Thoracic aorta (tissue), 2 donors: ENCODE measurements at places on chromosomes 3 and 15.

- peak overlapping the region; percentile 66 for H3K27ac ChIP-seq
- peak; percentile 37 for DNase-seq
- H3K36me3 ChIP-seq = no peaks in the 10 kb centered on the region
These were observed 173.8 kb upstream of the TLE3 start for GRCh38 chr15:70271422-70272088.

DNA sequence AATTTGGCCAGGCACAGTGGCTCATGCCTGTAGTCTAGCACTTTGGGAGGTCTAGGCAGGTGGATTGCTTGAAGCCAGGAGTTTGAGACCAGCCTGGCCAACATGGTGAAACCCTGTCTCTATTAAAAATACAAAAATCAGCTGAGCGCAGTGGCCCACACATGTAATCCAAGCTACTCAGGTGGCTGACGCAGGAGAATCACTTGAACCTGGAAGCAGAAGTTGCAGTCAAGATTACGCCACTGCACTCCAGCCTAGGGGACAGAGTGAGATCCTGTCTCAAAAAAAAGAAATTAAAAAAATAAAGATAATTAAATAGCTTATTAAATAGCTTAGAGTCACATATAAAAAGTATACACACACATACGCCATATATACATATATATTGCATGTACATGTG is 3.7 kb upstream of the TIPARP start:
- H3K27me3 ChIP-seq = no peaks in the 10 kb centered on the region
- no peak overlapping the region for H3K4me3 ChIP-seq
- no peak for DNase-seq
- no peak overlapping the region for H3K27ac ChIP-seq
- no peaks in the 10 kb centered on the region for H3K36me3 ChIP-seq

- H3K27me3 ChIP-seq = no peaks in the 10 kb centered on the region
- H3K4me1 ChIP-seq = no peaks in the 10 kb centered on the region
- no peaks in the 10 kb centered on the region for H3K36me3 ChIP-seq
- H3K27ac ChIP-seq = no peak overlapping the region
- DNase-seq = no peak
- no peak overlapping the region for H3K4me3 ChIP-seq
These were observed 25.4 kb upstream of the PSMD6 start for GRCh38 chr3:64048631-64049061.

GRCh38 chr3:37610529-37610928 is 251.2 kb upstream of the CTDSPL start:
- peaks cover 36% of the 10 kb centered on the region for H3K4me1 ChIP-seq
- no peak overlapping the region for H3K27ac ChIP-seq
- no peaks in the 10 kb centered on the region for H3K36me3 ChIP-seq
- H3K27me3 ChIP-seq = no peaks in the 10 kb centered on the region
- H3K4me3 ChIP-seq = no peak overlapping the region
- no peak for DNase-seq

DNA sequence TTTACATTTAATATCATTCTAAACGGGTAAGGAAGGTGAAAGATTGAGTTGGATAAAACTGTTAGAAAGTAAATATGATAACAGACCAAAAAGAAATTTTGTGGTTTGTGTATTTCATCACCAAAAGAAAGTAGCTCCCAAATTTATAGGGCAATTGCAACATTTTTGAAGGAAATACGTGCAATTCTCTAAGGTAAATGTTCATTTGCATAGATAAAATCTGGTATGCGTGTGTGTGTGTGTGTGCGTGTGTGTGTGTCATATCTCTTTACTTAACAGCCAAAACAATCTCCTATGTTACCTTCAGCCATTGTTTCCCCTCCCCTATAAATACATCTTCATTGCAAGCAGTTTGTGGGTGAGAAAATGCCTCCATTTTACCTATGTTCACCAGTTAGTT is 208.4 kb downstream of the TNIK start:
- H3K27ac ChIP-seq = no peak overlapping the region
- no peaks in the 10 kb centered on the region for H3K4me1 ChIP-seq
- H3K27me3 ChIP-seq = no peaks in the 10 kb centered on the region
- H3K4me3 ChIP-seq = no peak overlapping the region

- H3K4me1 ChIP-seq = peaks cover 3% of the 10 kb centered on the region
- H3K27me3 ChIP-seq = no peaks in the 10 kb centered on the region
- H3K4me3 ChIP-seq = no peak overlapping the region
- H3K36me3 ChIP-seq = no peaks in the 10 kb centered on the region
- no peak overlapping the region for H3K27ac ChIP-seq
These were observed 557.8 kb upstream of the CCDC54 start for GRCh38 chr3:106819440-106819839.

GRCh38 chr3:24529210-24529609 is 34.6 kb upstream of the THRB start:
- H3K36me3 ChIP-seq = no peaks in the 10 kb centered on the region
- H3K27ac ChIP-seq = no peak overlapping the region
- no peak overlapping the region for H3K4me3 ChIP-seq
- no peaks in the 10 kb centered on the region for H3K4me1 ChIP-seq
- H3K27me3 ChIP-seq = no peaks in the 10 kb centered on the region

DNA sequence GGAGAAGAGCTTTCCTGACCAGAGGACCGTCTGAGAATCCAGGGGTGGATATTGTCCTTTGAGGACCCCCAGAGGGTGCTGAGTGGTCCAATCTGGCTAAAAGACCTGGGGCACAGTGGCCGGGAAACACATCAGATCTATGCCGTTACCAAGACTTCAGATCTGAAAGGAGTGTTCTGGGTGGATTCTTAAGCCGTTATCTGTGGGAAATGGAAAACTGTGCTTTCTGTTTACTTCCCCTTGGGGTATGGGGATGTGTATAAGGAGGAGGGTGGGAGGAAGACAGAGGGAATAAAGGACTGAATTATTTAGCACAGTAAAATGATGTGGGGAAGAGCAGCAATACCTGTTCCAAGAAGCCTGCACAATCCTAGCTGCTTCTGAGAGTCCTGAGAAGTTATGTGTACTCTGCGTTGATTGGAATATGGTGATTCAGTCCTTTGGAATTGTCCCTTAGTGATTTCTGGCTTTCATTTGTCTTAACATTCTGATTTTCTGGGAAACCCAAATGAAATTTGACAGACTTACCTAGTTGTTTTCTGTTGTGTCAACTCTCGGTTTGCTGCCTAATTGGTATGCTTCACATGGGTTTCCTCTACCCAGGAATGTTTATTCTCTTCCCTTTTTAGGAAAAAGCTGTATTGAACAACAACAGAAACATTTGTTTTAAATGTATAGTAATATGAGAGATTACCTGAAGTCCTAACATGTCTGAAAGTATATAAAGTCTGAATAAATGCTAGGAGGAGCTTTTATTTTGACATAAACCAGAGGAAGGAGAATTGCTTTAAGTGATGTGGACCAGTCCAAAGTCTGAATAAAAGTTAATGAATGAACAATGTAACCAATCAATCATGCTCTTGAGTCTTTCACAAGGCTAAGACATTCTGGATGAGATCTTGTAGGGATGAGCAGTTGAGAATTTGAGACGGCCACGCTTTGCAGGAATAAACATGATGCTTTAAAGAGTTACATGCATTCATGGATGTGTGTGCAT is 427.1 kb upstream of the C2CD4B start:
- no peak for DNase-seq
- H3K4me3 ChIP-seq = peak overlapping the region; percentile 50
- peaks cover 22% of the 10 kb centered on the region for H3K4me1 ChIP-seq
- H3K36me3 ChIP-seq = no peaks in the 10 kb centered on the region
- H3K27me3 ChIP-seq = no peaks in the 10 kb centered on the region

DNA sequence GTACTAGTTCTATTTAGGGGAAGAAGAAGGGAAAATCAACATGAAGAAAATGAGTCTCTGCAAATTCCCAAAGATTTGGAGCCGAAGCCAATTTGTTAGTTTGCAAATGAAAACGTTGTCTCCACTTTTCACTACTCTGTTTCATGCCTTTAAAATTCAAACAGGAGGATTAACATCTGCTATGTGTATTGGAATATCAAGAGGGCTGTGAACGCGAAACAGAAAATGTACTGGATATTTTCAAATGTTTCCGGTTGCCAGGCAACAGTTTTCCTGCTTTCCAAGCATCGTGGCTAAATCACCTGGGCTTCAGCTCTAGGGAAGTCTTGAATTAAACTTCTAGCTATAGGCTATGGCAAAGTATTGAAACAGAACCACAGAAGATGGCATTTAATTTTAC is 172.8 kb downstream of the KCNMB2 start:
- H3K27me3 ChIP-seq = no peaks in the 10 kb centered on the region
- no peak for DNase-seq
- H3K4me1 ChIP-seq = peaks cover 4% of the 10 kb centered on the region
- H3K4me3 ChIP-seq = no peak overlapping the region
- H3K27ac ChIP-seq = no peak overlapping the region
